ENCODE measurements at places on chromosomes 2 and 18. TPM values are rescaled to one million over a fixed set of nuclear protein-coding genes. Genes with fewer than 3 reads are reported as not detected.

The CBLN2 gene
- total RNA-seq = not detected

The SCYGR4 gene
- total RNA-seq = not detected

GRCh38 chr18:68676913-68677312 lies 38.0 kb downstream of the TMX3 start:
- no peak for DNase-seq
- H3K27ac ChIP-seq = no peak overlapping the region
- H3K27me3 ChIP-seq = no peaks in the 10 kb centered on the region
- H3K4me1 ChIP-seq = no peaks in the 10 kb centered on the region

DNA sequence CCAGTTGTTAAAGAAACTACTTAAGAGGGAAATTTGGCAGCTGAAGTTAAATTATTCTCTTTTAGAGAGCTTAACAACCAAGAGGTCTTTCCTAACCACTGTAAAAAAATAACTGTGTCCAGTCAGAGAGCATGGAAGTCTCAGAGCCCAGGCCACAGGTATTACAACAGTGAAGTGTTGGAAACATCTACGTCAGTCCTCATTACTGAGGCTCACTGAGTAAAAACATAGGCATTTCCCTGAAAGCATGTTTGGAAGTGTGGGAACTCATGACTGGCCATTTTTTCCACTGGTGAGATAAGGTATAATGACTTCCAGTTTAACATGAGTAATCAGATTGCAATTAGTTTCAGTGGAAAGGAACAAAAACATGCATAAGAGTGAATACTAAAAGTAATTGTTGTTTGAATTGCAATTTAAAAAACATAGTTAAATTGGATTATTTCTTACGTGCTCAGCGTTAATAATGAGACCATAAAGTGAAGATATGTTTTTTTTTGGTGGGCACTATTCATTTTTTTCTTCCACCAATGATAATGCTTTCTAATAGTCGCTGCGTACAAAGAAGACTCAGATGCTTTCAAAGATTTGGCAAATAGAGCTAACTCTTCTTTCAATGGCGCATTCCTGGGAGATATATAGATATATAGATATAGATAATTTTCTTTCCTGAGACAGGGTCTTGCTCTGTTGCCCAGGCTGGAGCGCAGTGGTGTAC lies 60.8 kb downstream of the EFEMP1 start:
- H3K4me1 ChIP-seq = no peaks in the 10 kb centered on the region
- no peaks in the 10 kb centered on the region for H3K36me3 ChIP-seq
- no peak for DNase-seq
- H3K4me3 ChIP-seq = no peak overlapping the region
- H3K27me3 ChIP-seq = no peaks in the 10 kb centered on the region

GRCh38 chr2:151777935-151778334 lies 43.7 kb upstream of the NEB start:
- H3K4me3 ChIP-seq = no peak overlapping the region
- no peaks in the 10 kb centered on the region for H3K36me3 ChIP-seq
- DNase-seq = no peak
- H3K27ac ChIP-seq = no peak overlapping the region
- no peaks in the 10 kb centered on the region for H3K27me3 ChIP-seq

- no peaks in the 10 kb centered on the region for H3K27me3 ChIP-seq
- H3K27ac ChIP-seq = no peak overlapping the region
- no peak overlapping the region for H3K4me3 ChIP-seq
- H3K4me1 ChIP-seq = no peaks in the 10 kb centered on the region
These were observed 103.4 kb upstream of the HAAO start for GRCh38 chr2:42895791-42896135.

DNA sequence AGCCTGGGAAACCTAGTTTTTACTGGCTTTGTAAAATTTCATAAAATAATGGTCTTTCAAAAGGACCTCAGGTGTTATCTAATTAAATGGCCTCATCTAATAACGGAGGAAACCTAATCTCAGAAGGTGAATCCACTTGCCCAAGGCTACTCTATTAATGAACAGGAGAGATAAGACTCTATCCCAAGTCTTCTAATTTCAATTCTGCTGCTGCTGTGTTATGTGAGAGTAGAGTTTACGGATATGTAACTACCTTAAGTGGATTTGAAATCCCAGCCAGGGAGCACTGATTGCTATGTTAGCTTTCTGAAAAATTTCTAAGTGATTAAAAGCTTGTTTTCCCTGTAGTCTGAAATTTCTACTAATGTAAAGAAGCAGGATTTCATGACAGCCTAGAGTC lies 17.2 kb upstream of the ADCY3 start:
- no peak for DNase-seq
- no peaks in the 10 kb centered on the region for H3K4me1 ChIP-seq
- H3K27ac ChIP-seq = no peak overlapping the region
- H3K4me3 ChIP-seq = no peak overlapping the region

DNA sequence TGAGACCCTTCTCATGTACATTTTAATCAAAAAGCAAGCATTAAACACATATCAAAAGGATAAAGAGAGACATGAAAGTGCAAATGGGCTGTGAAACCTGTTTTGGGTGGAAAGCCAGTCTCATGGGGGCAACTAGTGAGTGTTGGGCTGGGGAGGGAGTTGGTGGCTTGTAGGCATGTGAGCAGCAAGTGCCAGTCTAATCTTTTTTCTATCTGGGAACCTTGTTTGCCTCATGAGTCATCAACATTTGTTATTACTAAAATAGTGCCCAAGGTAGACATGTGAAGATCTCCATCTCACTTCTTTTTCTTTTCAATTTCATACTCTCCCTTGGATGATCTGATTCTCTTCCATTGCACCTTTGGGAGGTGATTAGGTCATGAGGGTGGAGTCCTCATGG lies 613.9 kb upstream of the GYPC start:
- DNase-seq = no peak
- H3K36me3 ChIP-seq = no peaks in the 10 kb centered on the region
- H3K27me3 ChIP-seq = no peaks in the 10 kb centered on the region
- H3K4me1 ChIP-seq = no peaks in the 10 kb centered on the region
- no peak overlapping the region for H3K4me3 ChIP-seq
- no peak overlapping the region for H3K27ac ChIP-seq

- no peaks in the 10 kb centered on the region for H3K36me3 ChIP-seq
- DNase-seq = no peak
- H3K4me1 ChIP-seq = no peaks in the 10 kb centered on the region
- H3K27ac ChIP-seq = no peak overlapping the region
- no peaks in the 10 kb centered on the region for H3K27me3 ChIP-seq
These were observed 39.4 kb downstream of the MYOM1 start for GRCh38 chr18:3180325-3180724.

- no peak overlapping the region for H3K4me3 ChIP-seq
- no peak overlapping the region for H3K27ac ChIP-seq
- no peaks in the 10 kb centered on the region for H3K27me3 ChIP-seq
- peak; percentile 23 for DNase-seq
- H3K36me3 ChIP-seq = no peaks in the 10 kb centered on the region
These were observed 98.1 kb downstream of the RTP5 start for GRCh38 chr2:241967467-241968144.

GRCh38 chr2:20282916-20283592 lies 58.1 kb upstream of the SDC1 start:
- no peak overlapping the region for H3K4me3 ChIP-seq
- peaks cover 23% of the 10 kb centered on the region for H3K36me3 ChIP-seq
- no peaks in the 10 kb centered on the region for H3K27me3 ChIP-seq
- peak; percentile 60 for DNase-seq

Data from right lobe of liver (tissue), 6 donors.